ENCODE measurements at places on chromosomes 7 and 10. TPM values are rescaled to one million over a fixed set of nuclear protein-coding genes. Genes with fewer than 3 reads are reported as not detected.

The SORBS1 gene
- total RNA-seq, result 1.6 TPM

The FAM24B gene
- total RNA-seq, result 17.1 TPM

The GIMAP4 gene
- total RNA-seq, result not detected

The HOXA3 gene
- 2.0 TPM for total RNA-seq

Data from mammary epithelial cell (primary cell).